ENCODE measurements at places on chromosomes 3 and 15.

- DNase-seq = no peak
These were observed 5.3 kb downstream of the BCL2L10 start for GRCh38 chr15:52107238-52107637.

GRCh38 chr3:153343988-153344782, 182.2 kb downstream of the RAP2B start:
- DNase-seq = no peak

DNA sequence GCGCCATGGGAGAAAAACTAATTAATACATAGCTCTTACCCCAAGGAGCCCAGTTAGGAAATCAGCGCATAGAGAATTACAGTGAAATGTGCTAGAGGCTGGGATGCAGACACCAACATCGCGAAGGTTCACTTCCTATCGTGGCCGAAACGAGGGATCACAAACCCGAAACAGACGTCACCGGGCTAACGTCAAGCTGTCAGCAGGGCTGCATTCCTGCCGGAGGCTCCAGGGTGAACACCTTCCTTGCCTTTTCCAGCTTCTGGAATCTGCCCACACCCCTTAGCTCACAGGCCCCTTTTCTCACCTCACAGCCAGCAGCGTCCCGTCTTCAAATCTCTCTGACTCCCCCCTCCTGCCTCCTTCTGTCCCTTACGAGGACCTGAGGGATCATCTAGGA, 13.0 kb downstream of the GP5 start:
- no peak for DNase-seq

GRCh38 chr15:93012786-93013185, 76.2 kb downstream of the RGMA start:
- no peak for DNase-seq

DNA sequence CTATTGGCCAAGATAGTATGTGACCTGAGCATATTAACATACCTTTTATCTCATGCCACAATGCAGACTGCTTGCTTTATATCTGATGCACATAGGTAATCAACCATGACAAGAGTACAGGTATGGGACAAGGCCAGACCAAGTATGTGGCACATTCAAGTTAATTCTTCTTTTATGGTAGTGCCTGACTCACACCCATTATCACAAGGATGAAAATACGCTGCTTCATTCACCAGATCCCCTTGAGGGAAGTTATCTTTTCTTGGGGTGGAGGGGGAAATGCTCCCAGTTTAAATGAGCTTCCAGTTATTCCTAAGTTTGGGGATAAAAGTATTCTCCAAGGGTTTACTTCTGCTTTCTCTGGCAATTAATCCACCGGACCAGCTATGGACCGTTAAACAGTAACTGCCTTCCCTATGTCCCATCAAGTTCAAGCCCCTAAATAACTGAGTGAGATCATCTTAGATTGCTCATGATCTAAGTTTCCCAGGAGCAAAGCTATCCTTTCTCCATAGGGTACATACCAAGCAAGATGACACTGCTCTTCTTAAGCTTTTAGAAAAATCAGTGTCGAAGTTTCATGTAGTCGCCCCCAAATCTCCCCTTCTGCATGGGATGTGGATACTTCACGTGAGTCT, 1.9 kb downstream of the COL8A1 start:
- no peak for DNase-seq

DNA sequence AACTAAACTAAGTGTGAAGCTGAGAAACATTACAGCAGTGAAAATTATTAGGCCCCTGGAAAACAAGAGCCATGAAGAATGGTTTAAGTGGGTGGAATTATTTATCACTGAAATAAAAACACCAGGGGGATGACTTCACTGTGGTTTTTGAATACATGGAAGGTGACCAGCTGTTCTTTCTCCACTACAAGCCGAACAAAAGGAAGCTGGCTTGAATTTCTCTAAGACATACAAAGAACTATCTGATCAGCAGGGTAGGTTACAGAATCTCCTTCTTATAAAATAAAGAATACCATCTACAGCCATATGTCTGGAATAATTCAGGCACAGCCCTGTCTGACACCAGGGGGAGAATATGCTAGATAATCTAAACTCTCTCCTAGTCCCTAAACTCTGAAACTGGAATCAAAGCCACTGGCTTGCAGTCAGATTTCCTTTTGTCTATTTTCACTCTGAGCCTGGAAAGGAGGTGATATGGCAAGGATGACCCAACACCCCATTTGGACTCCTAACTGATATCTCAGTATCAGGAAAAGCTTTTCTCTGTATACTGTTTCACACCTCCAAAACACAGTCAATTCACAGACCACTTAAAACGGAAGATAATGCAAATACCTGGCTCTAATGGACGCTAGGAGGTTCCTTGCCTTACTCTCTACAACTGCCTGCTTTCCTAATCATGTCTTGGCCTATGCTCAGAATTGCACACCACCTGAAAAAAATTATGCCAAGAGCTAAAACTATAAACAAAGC, 31.2 kb downstream of the SPATA12 start:
- DNase-seq = no peak

- peak; percentile 38 for DNase-seq
These were observed 76.0 kb downstream of the ETFA start for GRCh38 chr15:76235186-76235826.

DNA sequence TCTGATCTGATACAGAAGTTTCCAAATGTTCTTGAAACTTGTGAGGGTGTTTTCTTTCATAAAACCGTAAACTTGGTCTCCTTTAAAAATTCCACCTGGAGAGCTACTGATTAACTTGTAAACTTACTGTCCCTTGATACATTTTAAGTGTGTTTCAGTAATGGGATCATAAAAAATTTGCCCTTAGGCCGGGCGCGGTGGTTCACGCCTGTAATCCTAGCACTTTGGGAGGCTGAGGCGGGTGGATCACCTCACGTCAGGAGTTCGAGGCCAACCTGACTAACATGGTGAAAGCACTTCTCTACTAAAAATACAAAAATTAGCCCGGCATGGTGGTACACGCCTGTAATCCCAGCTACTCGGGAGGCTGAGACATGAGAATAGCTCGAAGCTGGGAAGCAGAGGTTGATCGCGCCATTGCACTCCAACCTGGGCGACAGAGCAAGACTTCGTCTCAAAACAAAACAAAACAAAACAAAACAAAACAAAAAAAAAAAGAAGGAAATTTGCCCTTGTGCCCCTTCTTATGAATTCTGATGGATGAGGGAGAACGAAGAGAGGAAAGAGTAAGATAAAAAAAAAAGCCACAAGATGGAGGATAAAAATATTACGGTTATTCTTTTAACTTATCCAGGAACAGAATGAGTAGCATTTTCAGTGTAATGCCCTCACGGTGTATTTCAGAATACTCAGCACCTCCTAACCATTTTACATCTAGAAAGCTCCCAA, 32.1 kb upstream of the AP4E1 start:
- no peak for DNase-seq

- DNase-seq = no peak
These were observed 202.5 kb upstream of the TLE3 start for GRCh38 chr15:70299931-70300869.

- no peak for DNase-seq
These were observed 202.7 kb downstream of the CGGBP1 start for GRCh38 chr3:87856126-87856525.

GRCh38 chr3:187223799-187224198, 26.5 kb downstream of the RTP1 start:
- DNase-seq = no peak

DNA sequence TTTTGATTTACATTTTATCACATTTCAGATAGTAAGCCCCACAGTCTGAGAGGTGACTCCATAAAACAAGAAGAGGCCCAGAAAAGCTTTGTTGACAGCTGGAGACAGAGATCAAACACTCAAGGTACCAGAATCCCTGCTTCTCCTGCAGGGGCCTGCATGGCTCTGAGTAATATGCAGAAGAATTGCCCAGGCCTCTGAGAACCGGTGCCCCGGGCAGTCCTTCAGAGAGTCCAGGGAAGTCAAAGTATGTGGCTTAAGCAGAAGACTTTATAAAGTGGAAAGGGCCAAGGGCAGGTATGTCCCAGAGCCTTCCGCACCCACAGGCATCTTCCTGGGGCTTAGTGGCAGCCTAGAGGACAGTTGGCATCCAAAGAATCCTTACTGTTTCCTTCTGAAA, 12.8 kb downstream of the ATRIP start:
- DNase-seq = no peak

DNA sequence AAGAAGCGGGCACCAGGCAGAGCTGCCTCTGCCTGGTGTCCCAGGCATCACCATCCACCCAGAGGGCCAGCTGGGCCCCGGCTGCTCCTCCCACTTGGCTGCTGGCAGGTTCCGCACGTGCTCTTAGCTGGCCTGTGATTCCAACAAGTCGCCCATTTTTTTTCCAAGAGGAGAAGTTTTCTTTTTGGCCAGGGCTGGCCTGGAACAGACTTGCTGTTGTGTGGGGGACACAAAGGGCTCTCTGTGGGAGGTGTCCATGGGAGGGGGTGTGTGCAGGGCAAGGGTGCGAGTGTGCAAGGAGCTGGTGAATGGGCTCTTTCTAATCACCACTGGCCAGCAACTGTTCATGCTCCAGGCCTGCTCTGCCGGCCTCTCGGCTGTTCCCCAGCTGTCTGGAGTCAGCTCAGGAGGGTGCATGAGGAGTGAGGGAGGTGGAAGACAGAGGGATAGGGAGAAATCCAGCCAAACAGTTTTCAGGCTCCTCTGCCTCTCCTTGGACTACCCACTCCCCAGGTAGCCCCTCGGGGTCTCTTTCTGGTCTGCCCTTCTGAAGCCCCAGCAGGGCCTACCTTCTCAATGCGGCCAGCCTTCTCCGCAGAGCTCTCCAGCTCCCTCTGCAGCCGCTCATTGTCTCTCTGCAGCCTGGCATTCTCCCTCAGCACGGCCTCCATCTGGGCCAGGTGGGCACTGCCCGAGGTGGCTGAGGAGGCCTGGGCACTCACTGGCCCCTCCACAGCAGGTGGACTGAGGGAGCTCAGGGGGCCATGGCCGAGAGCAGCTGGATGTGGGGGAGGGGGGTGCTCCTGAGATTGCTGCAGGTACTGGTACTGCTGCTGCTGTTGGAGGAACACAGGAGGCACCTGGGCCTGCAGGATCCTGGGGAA, 7.1 kb downstream of the AMOTL2 start:
- no peak for DNase-seq

DNA sequence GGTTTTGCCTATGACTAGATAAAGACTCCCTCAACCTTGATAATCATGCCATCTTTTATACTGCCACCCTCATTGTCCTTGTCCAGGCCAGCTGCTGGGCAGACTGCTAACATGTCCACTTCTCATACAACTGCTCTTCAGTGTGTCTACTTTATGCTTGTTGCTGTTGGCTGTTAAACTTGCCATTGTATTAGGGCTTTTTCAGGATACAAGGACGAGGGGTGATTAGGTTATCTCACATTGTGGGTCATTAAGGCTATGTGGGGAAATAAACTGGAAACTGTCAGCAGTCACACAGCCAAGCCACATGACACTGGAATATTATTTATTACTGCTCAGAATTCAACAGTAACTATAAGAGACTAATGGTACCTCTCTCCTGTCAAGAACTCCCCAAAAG, 36.1 kb downstream of the STARD9 start:
- no peak for DNase-seq

DNA sequence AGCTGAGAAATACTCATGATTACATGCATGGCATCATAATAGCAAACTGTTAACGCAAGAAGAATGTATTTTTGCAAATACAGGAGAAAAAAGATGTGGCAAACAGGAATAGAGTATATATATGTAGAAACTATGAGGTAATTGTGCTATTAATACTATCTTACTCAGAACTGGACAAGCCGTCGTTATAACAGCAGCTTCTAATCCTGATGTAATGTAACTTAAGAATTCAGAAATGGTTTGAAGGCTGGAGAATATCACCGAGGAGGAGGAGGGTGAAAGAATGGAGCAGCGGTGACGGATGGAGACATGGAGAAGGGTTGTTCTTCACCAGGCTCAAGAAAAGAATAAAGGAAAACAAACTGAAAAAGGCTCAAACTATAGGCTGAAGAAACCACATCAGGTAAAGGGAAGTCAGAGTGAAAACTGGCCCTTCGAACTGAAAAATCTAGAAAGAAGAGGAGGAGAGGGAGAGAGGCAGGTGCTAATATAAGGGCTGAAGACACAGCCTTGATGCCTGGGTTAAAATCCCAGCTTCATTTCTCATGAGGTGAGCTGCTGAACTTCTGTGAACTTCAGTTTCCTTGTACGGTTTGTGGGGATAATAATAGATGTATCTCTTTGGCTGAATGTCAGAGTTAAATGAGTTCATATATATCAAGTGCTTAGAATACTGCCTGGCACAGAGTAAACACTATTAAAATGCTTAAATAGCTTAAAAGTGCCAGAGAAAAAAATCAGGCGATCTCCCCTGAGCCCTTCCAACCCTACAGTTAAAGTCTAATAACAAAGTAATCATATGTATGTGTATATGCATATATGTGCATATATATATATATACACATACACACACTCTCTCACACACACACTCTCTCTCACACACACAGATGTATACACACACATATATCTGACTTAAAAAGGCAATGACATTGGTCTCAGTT, 43.9 kb downstream of the GOLIM4 start:
- no peak for DNase-seq

DNA sequence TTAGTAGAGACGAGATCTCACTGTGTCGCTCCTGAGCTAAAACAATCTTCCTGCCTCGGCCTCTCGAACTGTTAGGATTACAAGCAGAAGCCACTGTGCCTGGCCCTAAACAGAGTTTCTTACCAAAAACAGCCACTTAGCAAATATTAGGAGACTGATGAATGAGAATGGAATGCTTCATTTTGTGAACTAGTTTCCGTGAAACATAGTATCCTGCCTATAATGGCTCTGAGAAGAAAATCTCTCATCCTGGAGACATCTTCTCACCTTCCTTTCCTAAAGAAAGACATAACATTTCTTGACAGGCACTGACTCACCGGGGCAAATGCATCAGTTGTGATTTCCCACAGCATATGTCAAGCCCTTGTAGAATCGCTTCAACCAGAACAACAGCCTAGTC, 44.9 kb downstream of the GJD2 start:
- no peak for DNase-seq

GRCh38 chr15:62945063-62945462, 97.5 kb upstream of the TPM1 start:
- DNase-seq = no peak

DNA sequence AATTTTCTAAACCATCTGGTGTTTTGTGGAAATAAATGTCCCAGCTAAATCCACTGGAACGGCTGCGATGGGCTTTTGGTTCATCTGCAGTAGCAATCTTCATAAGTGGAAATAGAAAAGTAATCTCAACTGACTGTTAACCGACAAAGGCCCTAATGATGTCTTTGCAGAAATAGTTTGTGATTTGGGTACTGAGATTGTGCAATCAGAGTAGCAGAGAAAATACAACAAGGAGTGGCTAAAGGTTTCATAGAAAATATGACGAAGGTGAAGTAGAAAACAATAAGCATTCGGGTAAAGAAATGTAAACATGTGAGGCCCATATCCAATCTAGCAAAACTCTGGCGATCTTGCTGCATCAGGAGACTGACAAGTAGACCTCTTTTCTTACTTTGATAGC, 262.6 kb upstream of the MCTP2 start:
- no peak for DNase-seq

DNA sequence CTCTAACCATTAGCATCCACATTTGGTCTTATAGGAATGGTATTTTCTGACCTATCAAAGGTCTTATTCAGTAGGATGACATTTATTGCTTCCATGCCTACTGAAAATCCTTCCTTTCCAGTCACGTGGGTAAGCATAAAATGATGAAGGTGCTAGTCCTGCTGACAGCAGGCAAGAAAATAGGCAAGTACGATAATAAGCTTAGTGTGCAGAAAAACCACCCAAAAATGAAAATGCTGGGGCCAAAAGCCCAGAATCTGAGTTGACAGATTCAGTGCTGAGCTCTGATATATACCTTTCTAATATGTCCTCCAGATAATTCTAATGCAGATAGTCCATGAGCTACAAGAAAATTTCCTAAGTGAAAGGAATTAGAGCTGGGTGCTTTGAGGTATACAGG, 194.8 kb downstream of the WDR72 start:
- DNase-seq = no peak

GRCh38 chr15:73081321-73081958, 29.2 kb downstream of the NEO1 start:
- DNase-seq = peak; percentile 17
